ENCODE measurements at places on chromosomes 4 and X.

DNA sequence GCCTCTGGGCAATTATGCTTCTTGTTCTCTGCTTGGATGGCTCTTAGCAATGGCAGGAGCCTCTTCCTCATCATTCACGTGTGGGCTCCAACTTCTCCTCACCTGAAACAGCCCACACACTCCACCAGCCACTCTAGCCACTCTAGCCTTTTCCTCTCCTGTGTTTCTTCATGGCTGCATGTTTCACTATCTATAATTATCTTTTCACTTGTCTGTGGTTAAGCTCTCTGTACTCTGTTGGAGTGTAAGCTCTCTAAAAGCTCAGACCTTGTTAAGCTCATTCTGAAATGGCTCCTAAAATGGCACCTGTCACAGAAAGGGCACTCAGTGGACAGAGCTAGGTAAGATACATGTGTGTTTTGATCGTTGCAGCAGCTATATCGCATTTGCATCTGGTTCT lies 80.0 kb downstream of the SH3KBP1 start:
- DNase-seq, result no peak

GRCh38 chrX:107552930-107553329 lies 75.4 kb upstream of the PRPS1 start:
- DNase-seq, result no peak

- DNase-seq, result no peak
These were observed 243.6 kb downstream of the ANK2 start for GRCh38 chr4:113293043-113293560.

- peak; percentile 88 for DNase-seq
These were observed 13.9 kb downstream of the TMSB4X start for GRCh38 chrX:12988797-12989196.

GRCh38 chr4:2722033-2722432 lies 34.1 kb downstream of the TNIP2 start:
- no peak for DNase-seq

DNA sequence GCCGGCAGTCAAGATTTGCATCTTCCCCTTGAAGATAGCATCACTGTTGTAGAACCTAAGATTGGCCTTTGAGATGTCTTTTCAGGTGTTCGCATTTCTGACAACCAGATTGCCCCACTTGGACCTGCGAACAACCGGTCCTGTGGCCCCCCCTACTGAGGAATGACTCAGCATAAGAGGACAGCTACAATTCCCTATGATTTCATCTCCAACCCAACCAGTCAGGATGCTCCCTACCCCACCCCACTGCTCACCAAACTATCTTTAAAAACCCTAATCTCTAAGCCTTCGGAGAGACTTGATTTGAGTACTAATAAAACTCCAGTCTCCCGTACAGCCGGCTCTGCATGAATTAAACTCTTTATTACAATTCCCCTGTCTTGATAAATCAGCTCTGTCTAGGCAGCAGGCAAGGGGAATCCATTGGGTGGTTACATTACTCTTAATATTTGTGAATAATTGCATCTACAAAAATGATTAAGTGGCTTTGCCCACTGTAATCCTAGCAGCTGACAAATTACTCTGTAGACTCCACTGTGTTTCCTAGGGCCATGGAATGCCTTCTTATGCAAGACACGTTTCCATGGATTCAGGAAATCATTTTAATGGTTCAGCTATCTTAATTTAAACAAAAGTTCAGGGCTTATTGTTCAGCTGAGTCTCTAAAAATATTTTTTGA lies 95.4 kb downstream of the GPR143 start:
- DNase-seq, result no peak

DNA sequence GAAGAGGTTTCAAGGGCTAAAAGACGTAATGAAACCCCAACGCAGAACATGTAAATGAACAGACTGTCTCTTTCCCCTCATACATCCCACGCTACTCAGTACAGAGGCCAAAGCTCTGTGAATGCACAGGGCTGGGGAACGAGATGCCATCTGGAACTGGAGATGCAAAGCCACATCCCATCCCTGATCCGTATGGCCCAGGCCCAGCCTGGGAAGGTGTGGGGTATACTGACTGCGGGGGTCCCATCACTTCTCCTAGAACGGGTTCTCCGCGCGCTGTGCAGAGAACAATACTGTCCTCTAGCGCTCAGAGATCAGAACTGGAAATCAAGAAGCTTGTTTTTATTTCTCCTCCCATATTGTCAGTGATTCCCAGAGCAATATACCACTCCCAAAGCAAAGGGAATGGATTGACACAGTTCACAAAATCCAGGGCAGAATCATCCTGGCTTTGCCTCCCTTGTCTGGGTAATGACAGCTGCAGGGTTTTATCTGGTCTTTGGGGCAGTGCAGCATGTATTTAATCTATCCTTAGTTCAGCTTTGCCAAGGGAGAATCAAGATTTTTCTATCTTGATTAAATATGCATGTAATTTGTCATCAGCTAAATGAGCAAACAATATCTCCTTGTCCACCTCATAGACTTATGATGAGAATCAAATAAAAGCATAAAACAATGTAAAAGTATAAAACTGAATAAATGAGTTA lies 47.3 kb upstream of the TLR3 start:
- peak; percentile 31 for DNase-seq

- no peak for DNase-seq
These were observed 38.1 kb downstream of the KDR start for GRCh38 chr4:55087009-55087912.

DNA sequence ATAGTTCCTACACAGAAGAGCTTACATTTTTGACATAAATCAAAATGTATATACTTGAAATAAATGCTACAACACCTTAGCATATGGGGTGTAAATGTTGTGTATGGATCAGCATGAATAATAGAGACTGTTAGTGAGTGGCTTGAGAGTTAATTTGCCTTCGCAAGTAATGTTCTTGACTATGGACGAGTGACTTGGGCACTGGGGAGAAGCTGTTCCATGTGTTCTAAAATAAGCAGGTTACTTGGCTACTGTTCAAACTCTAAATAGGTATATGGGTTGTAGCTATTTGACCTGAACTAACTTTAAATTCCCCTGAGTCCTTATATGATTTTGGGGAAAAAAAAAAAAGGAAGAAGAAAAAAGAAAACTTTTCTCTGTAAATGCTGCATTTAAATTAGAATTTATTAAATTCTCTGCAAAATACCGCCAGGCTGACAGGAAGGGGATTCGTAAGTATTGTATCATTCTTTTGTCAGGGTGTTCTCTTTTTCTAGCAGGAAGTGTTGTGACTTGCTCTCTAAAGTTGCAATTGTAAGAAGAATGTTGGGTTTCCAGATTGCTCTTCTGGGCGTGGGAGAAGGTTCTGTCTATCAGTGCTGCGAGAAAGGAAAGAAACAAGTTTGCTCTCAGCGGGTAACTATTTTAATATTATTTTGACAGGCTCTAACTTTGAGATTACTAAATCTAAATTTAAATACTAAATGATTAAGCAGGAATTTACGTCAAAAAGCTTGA lies 32.2 kb downstream of the PLS3 start:
- peak; percentile 56 for DNase-seq

GRCh38 chr4:112083587-112084347 lies 61.5 kb upstream of the FAM241A start:
- peak; percentile 19 for DNase-seq

DNA sequence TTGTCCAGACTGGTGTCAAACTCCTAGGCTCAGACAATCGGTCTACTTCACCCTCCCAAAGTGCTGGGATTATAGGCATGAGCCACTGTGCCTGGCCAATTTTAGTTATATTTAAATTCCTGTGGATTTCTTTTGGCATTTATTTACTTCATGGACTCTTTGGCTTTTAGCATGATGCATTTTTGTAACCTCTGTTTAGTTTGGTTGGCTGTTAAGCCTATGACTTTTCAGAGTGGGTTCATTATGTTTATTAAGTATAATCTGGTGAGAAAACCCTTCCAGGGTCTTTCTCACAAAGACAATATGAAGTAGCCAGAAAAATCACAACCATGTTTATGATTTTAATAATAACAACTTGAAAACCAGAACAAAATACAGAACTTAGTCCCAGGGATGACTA lies 49.4 kb downstream of the USP38 start:
- no peak for DNase-seq

- peak; percentile 81 for DNase-seq
These were observed 129.7 kb downstream of the PLS3 start for GRCh38 chrX:115690511-115691216.

DNA sequence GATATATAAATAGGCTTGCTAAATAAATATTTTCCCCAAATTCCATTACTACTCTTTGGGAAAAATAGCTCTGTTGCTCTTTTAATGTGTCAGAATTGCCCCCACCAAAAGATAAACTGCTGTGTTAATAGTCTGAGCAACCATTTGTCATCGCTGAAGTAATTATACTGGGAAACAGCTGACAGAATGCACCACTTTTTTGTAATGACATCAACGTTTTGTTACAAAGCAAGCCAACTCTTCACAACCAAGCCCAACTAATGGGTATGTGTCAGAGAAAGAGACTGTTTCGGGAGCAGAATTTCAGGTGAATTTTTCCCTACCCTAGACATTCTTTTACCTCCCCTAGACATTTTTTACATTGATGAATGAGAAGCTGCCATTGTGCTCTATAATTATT lies 405.0 kb upstream of the MAGEB18 start:
- DNase-seq, result no peak

DNA sequence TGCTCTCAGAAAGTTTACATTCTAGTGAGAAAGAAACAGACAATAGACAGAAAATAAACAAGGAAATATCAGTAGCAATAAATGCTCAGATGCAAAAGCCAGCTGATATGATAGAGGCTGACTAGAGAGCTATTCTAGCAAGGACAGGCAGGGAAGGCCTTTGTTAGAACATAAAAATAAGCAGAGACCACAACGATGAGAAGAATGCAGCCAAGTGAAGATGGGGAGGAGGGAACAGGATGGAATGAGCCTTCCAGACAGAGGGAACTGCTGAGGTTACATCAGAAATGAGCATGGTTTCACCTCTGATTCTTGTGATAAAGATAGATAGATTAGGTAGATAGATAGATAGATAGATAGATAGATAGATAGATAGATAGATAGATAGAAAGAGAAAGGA lies 7.6 kb upstream of the SOWAHB start:
- no peak for DNase-seq

- no peak for DNase-seq
These were observed 31.0 kb upstream of the FGF5 start for GRCh38 chr4:80235451-80235850.

- no peak for DNase-seq
These were observed 55.8 kb downstream of the PTTG2 start for GRCh38 chr4:38015886-38016515.

DNA sequence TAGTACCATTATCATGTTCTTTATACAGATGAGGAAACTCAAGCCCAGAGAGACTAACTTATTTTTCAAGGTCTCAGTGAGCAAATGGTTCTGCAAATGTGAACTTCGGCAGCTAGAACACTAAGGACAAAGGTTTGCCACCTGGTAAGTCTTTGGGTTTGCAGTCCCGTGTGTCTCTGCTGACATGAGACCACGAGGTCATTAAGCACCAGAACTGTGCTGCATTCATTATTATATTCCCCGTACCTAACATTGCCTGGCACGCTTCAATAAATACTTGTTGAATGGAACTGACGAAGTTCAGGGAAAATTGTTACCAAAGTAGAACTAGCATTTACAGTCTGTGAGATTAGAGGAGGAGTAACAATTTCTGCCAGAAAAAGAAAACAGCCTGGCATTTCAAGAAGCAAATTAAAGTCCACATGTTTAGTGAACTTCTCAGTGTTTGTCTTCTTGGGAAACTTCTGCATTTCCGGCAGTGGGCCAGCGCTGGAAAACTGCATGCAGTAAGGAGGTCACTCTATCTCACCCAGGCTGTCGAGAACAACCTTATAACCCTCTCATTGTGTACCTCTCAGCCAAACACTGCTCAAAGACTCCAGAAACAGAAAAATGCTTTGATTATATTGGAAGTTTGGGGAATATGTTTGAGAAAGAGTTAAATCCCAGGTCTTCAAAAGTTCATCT lies 67.4 kb upstream of the CPEB2 start:
- DNase-seq, result no peak

- no peak for DNase-seq
These were observed 110.4 kb downstream of the RPA4 start for GRCh38 chrX:96994093-96994492.

- peak; percentile 13 for DNase-seq
These were observed 66.2 kb downstream of the MAGEA1 start for GRCh38 chrX:153245288-153245731.

DNA sequence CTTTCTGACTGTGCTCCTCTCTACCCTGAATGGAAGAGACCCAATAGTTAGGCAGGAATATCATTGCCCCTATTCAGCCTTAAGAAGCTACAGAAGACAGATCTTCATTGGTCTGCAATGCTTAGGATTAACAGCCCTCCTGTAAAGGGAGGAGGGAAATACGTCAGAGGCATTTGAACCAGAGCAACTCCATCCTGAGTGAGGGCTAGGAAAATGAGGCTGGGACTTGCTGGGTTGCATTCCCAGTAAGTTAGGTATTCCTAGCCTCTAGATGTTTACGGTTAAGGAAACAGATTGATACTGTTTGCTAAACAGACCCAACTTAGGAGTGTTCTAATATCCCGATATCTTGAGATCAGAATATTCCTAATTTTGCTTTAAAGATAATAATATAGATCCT lies 63.5 kb downstream of the PCDH18 start:
- no peak for DNase-seq

DNA sequence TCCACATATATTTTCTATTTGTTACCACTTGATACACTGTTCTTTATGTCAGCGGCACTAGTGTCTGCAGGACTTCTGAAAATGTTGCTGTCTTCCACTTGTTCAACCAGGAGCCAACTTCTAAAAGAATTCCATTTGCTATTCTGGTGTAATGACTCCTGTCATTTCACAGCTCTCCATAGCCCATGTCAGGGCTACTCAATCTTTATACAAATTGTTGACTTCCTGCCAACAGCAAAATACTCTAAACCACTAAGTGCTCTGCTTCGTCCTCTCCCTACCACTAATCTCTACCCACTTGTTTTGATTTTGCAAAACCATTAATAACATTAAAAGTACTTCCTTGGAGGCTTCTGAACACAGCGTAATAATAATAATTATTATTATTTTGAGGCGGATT lies 7.2 kb downstream of the CTSO start:
- DNase-seq, result peak; percentile 15

GRCh38 chr4:172411149-172411548 lies 597.9 kb downstream of the GALNTL6 start:
- DNase-seq, result no peak

- no peak for DNase-seq
These were observed 105.4 kb upstream of the ANK2 start for GRCh38 chr4:112944006-112944405.

GRCh38 chr4:6473264-6474052 lies 1.0 kb upstream of the PPP2R2C start:
- no peak for DNase-seq

GRCh38 chrX:154800478-154801210 lies 4.6 kb downstream of the MPP1 start:
- no peak for DNase-seq

DNA sequence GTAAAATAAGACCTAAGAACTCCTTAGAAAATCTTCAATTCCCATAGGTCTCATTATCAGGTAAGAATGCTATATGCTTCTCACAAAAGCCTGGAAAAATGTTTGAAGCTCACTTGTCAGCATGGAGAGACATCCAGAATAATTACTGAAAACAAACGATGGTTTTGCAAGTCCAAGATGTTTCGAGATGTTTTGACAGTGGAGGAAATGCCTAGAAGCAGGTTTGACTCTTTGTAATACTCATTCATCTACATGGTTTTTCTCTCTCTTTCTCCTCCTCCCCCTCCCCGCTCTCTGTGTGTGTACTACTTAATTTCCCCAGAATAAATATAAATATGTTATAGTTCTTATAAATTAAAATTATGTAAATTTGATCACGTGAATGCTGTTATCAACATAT lies 131.9 kb upstream of the NR3C2 start:
- DNase-seq, result no peak
